ENCODE measurements at places on chromosomes 2 and 18. TPM values are rescaled to one million over a fixed set of nuclear protein-coding genes. Genes with fewer than 3 reads are reported as not detected.

Gene POMC
- polyA plus RNA-seq = 2.2 TPM

Gene CFC1
- 11.2 TPM for polyA plus RNA-seq

- peak; percentile 74 for DNase-seq
These were observed at the start of gene SEMA4C for GRCh38 chr2:96869822-96870625. SEMA4C (minus strand) TSS chr2:96870080; CDS start chr2:96867886, 2,194 bp downstream.

Gene CCDC142
- polyA plus RNA-seq = 17.7 TPM

DNA sequence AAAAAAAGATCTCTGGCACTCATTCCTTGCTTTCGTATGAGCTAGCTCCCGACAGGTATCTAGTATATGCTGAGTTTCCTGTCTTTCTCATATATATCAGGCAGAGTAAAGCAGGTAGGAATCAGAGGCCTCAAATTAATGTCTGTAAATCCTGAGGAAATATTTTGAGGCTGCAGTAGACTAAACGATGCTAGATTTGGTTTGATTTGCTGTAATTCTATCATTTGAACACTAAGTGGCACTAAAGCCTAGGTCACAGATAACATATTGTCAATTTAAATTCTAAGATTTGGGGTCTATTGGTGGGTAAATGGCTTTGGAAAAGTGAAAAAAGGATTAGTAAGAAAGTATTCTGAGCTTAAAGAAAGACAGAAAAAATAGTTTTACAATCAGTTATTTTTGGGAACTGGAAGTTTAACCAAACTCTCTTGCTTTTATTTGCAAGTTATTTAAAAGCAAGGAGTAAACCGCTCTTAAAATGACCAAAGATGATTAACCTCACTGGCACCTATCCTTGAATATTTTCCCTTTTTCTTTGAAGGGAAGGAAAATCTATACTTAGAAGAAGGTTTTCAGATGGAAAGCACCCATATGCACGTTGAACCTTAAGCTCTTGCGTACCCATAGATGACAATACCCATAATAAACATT lies 37.6 kb upstream of the SLC4A10 start:
- DNase-seq = no peak

Measured in right lung (tissue), 10 donors.